ENCODE measurements at places on chromosomes 5 and 9.

GRCh38 chr9:78453450-78453849 is 156.5 kb downstream of the PSAT1 start:
- DNase-seq = no peak

DNA sequence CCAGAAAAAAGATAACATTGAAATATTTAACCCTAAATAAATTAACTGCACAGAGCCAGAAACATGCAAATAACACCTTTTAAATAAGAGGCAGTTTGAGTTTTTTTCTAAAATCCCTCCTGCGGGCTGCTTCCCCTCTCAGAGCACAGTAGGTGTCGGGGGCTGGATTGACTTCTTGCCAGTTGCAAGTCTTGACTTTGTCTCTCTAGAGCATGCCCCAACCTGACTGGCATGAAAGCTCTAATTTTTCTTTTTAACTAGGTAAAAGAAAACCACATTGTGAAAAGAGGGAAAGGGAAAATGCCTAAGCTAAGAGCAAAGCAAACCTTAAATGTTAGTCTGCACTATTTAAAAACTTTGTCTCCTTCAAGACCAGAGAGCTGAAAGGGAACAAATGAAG is 46.4 kb upstream of the DNAH5 start:
- no peak for DNase-seq

DNA sequence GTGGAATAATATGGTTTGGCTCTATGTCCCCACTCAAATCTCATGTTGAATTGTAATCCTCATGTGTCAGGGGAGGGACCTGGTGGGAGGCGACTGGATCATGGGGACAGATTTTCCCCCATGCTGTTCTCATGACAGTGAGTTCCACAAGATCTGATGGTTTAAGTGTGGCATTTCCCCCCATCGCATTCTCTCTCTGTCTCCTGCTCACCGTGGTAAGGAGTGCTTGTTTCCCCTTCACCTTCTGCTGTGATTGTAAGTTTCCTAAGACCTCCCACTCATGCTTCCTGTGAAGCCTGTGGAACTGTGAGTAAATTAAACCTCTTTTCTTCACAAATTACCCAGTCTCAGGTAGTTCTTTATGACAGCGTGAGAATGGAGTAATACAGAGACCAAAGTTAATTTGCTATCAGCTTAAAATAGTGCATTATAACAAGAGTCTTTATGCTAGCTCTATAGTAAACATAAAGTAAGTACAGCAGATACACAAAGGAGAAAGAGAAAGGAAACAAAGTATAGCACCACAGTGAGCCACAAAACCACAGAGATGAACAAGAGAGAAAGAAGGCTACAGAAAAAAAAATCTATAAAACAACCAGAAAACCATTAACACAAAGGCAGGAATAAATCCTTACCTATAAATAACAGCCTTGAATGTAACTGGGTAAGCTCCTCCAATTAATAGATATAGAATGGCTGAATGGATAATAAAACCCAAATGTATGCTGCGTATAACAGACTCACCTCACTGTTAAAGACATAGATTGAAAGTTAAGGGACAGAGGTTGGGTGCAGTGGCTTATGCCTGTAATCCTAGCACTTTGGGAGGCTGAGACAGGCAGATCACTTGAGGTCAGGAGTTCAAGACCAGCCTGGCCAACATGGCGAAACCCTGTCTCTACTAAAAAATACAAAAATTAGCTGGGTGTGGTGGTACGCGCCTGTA is 39.7 kb downstream of the RAPGEF6 start:
- no peak for DNase-seq

DNA sequence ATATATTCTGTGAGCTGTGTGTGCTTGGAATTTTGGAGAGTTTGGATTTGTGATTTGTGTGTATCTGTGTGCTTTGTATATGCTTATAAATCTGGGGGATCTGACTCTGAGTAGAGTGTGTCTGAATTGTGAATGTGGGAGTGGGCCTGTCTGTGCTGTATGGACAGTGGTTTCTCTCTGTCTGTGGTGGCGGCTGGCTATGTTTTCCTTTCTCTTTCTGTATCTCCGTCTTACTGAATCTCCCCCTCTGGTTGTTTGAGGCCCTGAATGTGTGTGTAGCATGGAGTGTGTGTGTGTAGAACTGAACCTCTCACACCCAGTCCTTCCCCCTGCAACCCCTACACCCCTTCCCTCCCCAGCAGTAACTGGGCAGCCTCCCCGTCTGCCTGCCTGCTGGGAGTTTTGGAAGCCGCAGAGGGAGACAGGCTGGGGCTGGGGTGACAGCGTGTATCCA is 4.7 kb downstream of the CXXC5 start:
- no peak for DNase-seq

DNA sequence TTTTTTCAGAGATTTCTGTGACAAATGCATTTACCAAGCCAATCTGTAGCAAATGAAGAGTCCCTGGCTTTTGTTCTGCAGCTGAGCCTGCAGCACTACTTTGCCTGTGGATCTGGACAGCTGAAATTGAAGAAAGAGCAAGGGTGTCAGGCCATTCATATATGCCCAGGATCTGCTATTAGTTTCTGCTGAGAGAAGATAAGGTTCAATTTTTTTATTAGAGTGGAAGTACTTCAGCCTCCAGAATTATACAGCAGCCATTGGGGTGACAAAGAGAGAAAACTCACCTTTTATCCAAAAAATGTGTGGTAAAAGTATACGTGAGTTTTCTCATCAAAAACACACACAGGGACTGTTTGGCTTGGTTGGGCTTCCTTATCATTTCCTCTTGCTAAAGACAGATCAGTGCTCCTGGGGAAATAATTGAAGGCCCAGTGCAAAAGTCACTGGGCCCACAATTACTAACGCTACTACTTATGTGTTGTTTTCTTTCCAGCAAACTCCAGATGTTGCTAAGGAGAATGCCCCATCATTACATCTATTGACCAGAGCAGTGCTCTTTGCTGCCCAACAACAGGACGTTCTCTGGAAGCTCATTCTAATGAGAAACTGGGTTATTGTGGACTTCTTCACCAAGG is 138.6 kb downstream of the CEMIP2 start:
- DNase-seq = no peak

GRCh38 chr5:45399041-45399440 is 297.1 kb downstream of the HCN1 start:
- DNase-seq = no peak

- no peak for DNase-seq
These were observed 23.4 kb upstream of the LECT2 start for GRCh38 chr5:135978212-135978631.

DNA sequence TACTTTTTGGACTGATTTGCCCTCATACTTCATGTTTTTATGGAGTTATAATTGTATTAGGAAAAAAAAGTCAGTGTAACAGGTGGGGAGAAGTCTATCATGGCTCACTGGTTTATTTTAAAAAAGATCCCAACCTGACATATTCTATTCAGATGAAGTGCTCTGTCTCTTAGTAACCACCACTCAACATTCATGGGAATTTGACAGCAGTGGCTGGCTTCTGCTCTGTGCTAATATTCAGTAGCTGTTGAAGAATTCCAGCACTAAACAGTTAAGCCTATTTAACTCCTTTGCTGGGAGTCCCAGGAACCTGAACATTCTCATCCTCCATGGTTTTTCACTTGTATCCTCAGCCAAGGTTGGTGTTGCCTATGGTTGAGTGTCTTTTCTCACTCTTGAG is 23.1 kb downstream of the CMYA5 start:
- DNase-seq = no peak

DNA sequence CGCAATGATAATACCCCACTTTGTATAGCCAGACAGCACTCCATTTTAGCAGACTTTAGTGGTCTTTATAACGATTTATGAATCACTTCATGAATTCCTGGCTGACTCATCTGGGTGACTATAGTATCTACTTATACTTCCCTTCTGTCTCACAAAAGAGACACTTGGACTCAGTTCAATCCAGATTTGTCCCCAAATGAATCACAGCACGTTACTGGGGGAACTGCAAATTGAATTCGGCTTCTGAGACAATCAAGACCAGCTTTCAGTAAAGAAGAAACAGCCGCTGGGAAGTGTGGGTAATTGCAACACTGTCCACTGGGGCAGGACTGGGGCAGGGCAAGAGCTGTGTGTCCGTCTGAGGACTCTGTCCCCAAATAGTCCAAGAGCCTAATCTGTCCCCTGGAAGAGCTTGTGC is 337.3 kb upstream of the RFX3 start:
- no peak for DNase-seq

DNA sequence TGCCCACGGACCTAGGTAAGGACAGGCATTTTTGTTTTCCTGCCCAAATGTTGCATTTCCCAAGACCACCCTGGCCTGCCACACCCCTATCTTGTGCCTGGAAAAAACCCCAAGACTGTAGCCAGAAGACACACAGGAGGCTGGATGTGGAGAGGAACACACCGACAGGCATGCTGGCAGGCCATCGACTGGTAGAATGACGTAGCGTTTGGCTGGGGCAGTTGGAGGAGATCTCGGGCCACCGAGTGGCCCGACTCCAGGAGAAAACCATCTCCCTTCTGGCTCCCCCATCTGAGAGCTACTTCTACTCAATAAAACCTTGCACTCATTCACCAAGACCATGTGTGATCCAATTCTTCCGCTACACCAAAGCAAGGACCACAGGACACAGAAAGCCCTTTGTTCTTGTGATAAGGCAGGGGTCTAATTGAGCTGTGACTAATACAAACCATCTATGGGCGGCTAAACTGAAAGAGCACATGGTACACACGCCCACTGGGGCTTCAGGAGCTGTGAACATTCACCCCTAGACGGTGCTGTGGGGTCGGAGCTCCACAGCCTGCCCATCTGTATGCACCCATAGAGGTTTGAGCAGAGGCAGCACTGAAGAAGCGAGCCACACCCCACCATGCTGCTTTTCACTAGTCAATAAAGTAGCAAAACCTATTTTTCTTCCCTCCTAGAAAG is 38.9 kb upstream of the N4BP3 start:
- no peak for DNase-seq

- DNase-seq = no peak
These were observed 45.7 kb downstream of the PLAC8L1 start for GRCh38 chr5:146059460-146060220.

- DNase-seq = no peak
These were observed 69.6 kb upstream of the CACNA1B start for GRCh38 chr9:137807721-137808703.

- peak; percentile 67 for DNase-seq
These were observed 713 bp downstream of the MOB3B start for GRCh38 chr9:27528886-27529315.

GRCh38 chr5:146457431-146457830 is 10.3 kb downstream of the TCERG1 start:
- no peak for DNase-seq

DNA sequence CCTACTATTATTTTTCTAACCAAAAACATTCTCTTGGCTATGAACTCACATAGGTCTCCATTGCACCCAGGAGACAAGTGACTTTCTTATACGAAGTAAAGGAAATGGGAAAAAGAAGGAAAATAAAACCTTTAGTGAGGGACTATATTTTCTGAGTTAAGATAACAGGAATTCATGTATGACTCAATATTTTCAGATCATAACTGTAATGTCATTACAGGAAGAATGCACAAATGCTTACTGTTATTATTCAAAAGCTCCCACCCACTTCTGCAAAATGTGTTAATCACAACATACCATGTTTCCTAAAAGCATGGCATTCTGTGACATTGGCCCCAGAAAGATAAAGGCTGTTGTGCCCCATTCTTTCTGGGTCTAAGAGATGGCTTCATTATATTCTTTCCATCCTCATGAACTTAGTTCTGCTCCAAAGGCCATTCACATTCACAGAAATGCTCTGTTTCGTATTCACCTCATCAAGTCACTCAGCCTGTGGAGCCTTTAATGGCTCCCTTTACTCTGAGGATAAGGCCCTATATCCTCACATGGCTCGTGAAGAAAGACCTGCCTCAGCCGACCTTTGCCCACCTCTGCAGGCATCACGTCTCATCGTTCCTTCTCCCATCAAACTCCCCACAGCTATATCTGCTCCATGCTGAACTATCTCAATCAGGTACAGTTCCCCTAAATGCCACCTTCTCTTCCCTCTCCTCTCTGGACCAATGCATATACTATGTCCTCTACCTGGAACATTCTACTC is 77.0 kb downstream of the ABCA1 start:
- no peak for DNase-seq

DNA sequence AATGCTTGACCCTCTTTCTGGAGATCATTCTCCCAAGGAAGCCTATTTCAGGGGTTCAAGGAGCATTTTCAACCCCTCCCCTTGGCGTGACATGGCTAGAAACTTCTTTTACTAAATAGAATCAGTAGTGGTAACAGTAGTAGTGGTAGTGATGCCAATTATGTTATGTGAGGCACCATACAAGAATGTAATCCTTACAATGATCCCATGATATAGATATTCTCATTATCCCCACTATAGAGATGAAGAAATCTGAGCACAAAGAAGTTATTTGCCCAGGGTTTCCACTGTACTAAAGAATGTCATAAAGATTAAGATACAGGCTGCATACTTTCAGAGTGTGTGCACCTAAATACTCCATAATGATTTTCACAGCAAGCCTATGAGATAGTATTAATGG is 155.4 kb upstream of the CLINT1 start:
- no peak for DNase-seq
